AG20443 (cell line): ENCODE measurements at places on chromosomes 5 and 9.

GRCh38 chr9:18473652-18474279 lies at the start of gene ADAMTSL1:
ADAMTSL1 (plus strand) TSS chr9:18474153; CDS start chr9:18474233, 80 bp downstream.
- peak; percentile 58 for DNase-seq

DNA sequence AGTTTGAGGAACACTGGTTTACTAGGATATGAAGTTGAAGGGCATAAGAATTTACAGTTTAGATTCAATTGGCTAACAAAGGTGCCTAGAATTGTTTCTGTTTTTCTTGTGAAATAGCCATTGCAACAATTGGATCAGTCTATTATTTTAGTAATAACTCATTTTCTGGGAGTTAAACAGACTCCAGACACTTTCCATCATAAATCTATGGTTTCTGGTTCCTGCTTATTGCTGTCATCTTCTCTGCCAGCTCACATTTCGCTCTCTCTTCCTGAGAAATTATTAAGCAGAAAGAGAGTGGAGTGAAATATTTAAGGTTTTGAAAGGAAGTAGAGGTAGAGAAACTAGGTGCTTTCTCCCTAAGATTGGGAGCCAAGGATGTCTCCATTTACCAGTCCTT lies 165.1 kb upstream of the PRR16 start:
- no peak for DNase-seq

GRCh38 chr9:134509281-134509680 lies 132.3 kb upstream of the COL5A1 start:
- no peak for DNase-seq

DNA sequence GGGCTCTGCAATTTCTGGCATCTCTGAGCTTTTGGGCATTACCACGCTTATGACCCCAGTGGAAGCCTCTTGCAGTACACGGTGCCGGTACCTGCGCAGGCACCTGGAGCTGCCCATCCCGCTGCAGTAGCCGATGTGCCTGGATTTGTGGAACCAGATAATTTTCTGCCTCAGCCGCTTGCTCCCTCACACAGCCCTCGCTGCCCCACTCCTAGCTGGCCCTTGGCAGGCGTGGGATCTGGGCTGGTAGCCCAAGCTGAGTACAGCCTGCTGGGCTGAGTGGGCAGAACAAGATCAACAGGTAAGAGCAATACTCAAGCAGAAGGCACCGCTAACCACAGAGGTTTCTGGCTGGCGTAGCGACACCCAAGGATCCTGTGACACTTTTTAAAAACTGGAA lies 1808.8 kb upstream of the ACO1 start:
- DNase-seq, result no peak

GRCh38 chr5:154620411-154620810 lies 134.8 kb upstream of the LARP1 start:
- no peak for DNase-seq

DNA sequence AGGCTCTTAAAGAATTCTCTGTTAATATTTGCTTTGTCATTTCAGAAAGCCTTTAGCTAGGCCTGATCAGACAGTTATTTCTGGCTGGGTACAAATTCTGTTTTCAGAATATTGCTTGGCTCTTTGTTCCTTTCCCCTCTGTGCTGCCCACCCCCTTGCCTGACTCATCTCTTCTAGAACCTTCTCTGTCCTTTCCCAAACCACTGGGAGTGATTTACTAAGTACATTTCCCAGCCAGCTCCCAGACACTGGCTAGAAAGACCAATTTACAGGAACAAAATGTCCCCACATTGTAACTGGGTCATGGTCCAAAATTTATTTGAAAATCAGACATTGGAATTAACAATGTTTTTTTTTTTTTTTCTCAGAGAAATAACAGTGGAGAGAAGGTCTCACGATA lies 133.1 kb upstream of the MAP1B start:
- no peak for DNase-seq

DNA sequence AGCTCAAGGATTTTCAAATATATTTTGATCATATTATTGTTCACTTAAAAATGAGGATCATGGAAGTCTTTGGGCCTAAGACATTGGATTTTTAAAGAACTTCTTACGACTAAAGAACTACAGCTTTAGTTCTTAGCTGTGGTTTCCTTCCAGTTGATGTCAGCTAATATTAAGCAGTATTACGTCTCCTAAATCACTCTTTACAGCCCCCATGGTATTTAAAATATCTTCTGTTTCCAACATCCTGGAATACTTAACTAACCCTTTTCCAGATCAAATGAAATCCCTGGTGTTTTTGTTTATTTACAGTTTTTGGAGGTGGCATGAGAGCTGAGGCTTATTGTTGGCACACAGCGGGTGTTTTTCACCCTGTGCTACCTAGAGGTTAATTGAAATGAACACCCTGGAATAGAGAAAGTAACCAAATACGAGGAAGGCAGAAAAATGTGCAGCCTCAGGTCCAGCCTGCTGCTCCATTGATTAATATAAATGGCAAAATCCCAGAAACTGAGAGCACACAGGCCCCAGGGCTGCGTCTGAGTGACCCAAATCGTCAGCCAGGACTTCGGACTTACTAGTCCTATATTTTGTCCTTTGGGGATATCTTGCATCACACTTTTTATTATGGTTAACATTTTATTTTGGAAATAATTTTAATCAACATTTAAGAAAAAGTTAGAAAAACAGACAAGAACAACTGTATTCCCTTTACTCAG lies 52.3 kb upstream of the ICE1 start:
- no peak for DNase-seq

DNA sequence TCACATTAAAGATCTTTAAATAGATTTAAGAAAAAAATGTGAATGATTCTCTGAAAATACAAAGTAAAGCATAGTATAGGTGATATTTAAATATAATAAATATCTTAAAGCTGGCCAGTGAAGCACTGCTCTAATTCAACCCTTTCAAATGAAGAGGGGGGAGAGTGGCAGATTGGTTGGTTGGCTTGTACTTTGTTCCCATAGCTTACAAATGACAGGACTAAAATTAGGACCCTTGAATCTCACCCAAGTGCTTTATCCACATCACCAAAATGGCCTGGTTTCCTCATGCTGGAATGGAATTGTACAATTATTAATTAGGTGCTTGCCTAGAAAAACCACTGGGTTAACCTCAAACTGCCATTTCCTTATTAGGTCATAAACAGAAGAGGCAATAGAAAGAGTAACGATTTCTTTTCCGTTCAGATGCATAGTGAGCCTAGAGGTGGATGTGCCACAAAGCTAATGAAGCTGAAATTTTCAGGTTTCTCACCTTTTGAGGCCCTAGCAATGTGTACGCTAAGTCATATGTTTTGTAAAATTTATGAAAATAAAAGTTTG lies 354.5 kb upstream of the CDH6 start:
- DNase-seq, result no peak

- no peak for DNase-seq
Observed at GRCh38 chr5:31355337-31355736, 161.9 kb downstream of the CDH6 start.

DNA sequence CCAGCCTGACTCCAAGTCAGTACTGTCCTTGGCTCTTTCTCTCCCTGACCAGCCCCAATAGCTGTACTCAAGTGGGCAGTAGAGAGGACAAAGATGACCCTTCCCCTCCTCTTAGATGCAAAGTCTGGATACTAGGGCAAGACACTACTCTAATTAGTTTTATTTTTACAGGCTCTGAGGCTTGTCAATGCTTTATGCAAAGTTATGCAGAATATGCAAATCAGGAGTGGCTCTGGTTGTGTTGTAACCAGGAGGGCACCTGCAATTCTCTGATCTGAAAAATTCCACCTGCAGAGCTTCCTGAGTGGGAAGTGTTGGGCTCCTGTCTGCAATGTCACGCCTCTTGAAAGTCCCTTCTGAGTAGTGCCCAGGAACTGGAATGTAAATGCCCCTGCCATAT lies 201.5 kb downstream of the RGS3 start:
- no peak for DNase-seq

GRCh38 chr5:78829811-78830527 lies 155.1 kb downstream of the ARSB start:
- peak; percentile 53 for DNase-seq

- no peak for DNase-seq
Observed at GRCh38 chr9:90772386-90772785, 29.2 kb upstream of the SYK start.

GRCh38 chr5:157855404-157855994 lies 3.4 kb downstream of the CLINT1 start:
- DNase-seq, result peak; percentile 65

DNA sequence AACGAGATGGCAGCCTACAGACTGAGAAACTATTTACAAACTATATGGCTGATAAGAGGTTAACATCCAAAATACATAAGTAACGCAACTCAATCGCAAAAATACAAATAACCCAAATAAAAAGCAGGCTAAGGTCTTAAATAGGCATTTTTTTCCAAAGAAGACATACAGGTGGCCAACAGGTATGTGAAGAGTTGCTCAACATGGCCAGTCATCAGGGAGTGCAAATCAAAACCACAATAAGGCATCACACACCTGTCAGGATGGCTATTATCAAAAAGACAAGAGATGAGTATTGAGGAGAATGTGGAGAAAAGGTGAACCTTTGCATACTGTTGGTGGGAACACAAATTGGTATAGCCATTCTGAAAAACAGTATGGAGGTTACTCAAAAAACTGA lies 73.5 kb downstream of the CAMSAP1 start:
- no peak for DNase-seq

DNA sequence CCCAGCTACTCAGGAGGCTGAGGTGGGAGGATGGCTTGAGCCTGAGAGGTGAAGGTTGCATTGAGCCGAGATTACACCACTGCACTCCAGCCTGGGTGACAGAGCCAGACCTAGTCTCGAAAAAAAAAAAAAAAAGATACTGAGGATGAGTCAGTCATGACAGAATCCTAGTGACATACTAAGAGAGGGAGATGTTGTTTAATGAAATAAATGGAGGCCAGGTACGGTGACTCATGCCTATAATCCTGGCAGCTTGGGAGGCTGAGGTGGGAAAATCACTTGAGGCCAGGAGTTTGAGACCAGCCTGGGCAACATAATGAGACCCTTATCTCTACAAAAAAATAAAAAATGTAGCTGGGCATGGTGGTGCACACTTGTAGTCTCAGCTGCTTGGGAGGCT lies 107.2 kb downstream of the ZFAND5 start:
- DNase-seq, result no peak

DNA sequence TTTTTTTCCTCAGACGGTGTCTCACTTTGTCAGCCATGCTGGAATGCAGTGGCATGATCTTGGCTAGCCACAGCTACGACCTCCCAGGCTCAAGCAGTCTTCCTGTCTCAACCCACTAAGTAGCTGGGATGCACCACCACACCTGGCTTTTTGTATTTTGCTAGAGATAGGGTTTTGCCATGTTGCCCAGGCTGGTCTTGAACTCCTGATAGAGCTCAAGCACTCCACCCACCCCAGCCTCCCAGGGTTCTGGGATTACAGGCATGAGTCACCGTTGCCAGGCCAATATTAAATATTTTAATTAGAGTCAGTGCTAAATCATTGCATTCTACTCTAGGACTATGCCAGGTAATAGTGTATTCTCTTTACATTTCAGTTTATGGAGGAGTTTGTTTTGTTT lies 41.5 kb downstream of the UBE2R2 start:
- DNase-seq, result no peak

GRCh38 chr9:87707805-87708506 lies 18.0 kb upstream of the CTSL start:
- no peak for DNase-seq

- DNase-seq, result no peak
Observed at GRCh38 chr9:97570899-97571298, 62.3 kb downstream of the TSTD2 start.

GRCh38 chr9:16221822-16222547 lies 648.5 kb downstream of the BNC2 start:
- DNase-seq, result no peak

DNA sequence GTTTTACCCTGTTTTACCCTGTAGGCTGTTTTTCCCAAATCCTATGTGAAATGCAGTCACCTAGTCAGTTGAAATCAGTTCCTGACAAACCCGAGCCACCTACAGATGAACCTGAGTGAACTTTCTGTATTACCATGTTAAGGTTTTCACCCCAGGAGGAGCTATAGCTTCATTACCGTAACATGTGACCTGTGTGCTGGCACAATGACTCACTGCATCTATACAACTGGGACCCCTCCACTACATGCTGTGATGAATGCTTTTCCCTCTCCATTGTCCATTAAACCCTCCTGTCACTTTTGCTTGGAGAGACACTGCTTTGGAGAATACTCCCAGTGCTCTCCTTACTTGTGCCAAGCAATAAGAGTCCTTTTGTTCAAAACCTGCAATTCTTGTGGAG lies 1974.8 kb downstream of the EFNA5 start:
- DNase-seq, result no peak

- no peak for DNase-seq
Observed at GRCh38 chr5:100108883-100109282, 426.3 kb upstream of the FAM174A start.

- DNase-seq, result no peak
Observed at GRCh38 chr5:95763941-95764340, 32.8 kb downstream of the RHOBTB3 start.

GRCh38 chr5:176837707-176838115 lies 27.4 kb downstream of the UNC5A start:
- DNase-seq, result peak; percentile 90

- peak; percentile 63 for DNase-seq
Observed at GRCh38 chr5:137735555-137736284, at the start of gene KLHL3. KLHL3 (minus strand) TSS chr5:137736089; CDS start chr5:137735646, 443 bp downstream.

DNA sequence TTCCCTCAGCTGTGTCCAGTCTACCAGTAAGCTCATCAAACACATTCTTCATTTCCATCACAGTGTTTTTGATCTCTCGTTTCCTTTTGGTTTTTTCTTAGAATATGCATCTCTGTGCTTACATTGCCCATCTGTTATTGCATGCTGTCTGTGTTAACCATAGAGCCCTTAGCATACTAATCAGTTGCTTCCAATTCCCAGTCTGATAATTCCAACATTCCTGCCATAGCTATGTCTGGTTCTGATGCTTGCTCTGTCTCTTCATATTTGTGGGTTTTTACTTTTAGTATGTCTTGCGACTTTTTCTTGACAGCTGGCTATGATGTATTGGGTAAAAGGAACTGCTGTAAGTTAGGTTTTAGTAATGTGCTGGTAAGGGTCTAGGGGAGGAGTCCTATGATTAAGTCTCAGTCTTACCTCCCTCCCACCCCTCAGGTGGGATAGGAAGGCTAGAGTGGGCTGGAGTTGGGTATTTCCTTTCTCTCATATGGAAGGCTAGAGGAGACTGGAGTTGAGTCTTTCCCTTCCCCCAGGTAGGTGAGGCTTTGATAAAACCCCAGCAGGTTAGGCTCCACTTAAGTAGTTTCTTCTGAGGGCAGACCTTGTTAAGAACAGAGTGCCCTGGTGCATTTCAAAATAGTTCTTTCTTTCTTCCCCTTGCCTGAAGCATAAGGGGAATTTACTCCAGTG lies 99.1 kb upstream of the RASGRF2 start:
- peak; percentile 42 for DNase-seq

- DNase-seq, result no peak
Observed at GRCh38 chr5:19240170-19240569, 747.8 kb downstream of the CDH18 start.

GRCh38 chr5:129096382-129096991 lies 1.9 kb downstream of the ISOC1 start:
- DNase-seq, result no peak
